ENCODE measurements at places on chromosomes 12 and 14.

GRCh38 chr14:36619853-36620252 lies 37.4 kb upstream of the NKX2-8 start:
- no peak for DNase-seq

GRCh38 chr14:96162741-96163140 lies 41.9 kb upstream of the BDKRB2 start:
- peak; percentile 26 for DNase-seq

GRCh38 chr14:53054457-53054856 lies 98.7 kb downstream of the DDHD1 start:
- no peak for DNase-seq

DNA sequence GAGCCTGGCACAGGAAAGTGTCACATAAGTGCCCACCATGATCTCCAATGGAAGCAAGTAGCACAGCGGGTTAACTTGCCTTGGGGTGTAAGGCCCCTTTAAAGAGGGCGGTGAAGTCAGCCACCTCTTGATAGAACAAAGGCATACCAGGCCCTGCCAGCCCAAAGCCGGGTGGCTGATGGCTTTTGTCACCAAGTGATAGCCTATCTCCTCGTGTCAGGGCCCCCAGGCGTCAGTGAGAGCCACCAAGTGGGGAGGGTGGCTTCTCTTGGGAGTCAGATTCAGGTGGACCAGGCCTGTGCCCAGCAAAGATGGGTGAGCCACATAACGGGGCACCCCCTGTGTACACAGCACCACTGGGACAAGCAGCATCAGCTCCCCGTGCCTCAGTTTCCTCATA lies 8.3 kb upstream of the MYL2 start:
- no peak for DNase-seq

DNA sequence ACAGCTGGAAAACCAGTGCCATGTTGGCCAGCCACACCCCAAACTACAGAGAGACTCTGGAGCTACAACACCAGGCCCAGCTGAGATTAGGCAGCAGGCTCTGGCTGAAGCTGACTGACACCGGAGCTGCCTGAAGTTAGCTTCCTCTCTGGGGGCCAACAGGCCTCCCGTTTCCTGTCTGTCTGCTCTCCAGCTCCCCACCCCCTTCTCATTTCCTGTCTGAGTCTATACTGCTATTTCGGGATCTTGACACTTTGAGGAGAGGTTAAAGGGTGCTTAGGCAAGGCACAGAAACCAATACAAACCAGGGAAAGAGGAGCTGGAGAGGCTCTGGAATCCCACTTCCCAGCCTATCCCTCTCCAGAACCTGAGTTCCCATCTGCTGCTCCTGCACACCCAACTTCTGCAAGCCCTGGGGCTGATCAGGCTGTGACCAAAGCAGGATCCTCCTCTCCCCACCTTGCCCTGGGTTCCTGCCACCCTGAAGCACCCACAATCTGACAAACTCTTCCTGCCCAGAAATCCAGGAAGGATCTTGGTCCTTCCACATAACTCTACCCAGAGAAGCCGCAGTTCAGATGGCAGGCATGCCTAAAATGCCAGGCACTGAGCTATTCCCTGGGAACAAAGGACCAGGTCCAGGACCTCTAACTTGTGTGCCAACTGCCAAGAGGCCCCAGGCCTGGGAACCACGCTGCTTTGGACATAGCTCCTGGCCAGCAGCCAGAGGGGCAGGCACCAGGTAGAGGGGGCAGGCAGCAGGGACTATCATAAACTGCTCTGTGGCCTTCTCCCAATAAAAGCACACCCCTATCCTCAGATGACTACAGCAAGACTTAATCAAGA lies 39.9 kb downstream of the PRPF40B start:
- DNase-seq, result peak; percentile 83

GRCh38 chr12:111242184-111242583 lies 126.7 kb downstream of the PHETA1 start:
- no peak for DNase-seq

DNA sequence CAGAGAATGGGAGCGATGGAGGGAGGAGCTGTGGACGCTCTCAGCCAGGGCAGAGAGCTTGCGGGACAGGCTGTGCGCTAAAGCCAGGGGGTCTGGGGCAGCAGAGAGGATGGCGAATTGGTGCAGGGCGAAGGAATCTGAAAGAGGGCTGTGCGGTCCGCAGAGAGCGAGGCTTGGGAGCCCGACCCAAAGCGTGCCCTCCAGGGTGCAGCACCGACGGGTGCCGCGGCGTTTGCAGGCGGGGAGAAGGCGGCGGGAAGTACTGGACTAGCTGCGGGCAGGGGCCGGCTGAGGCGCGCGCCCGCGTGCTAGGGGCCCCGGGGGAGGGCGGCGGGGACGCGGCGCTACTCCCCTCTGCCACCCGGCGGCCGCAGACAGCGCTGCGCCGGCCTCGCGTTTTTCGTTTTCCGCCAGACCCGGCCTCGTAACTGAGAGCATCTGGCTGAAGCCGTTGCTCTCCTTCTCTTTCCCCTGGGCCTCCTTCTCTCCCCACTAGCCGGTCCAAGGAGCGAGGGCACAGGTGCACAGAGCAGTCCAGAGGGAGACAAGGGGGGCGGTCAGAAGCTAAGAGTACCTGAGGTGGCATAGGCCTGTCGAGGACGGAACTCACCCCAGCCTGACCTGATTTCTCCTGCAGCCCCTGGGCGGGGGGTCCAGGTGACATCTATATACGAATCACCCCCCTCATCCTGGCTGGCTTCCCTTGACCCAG lies 24.9 kb downstream of the SLC6A12 start:
- no peak for DNase-seq

GRCh38 chr12:124386661-124387527 lies 92.0 kb downstream of the RFLNA start:
- no peak for DNase-seq

DNA sequence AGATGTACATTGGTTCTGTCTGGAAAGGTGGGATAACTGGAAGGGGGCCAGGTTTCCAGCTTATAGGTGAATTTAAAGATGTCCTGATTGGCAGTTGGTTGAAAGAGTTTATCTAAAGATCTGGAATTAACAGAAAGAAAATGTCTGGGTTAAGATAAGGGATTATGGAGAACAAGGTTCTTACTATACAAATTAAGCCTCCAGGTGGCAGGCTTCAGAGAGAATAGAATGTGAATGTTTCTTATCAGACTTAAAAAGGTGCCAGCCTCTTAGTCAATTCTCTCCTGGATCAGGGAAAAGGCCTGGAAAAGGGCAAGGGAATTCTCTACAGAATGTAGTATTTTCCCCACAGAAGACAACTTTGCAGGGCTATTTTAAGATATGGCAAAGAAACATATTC lies 53.1 kb downstream of the CNTN1 start:
- DNase-seq, result no peak

- DNase-seq, result no peak
Observed at GRCh38 chr14:69313176-69313575, 53.2 kb downstream of the GALNT16 start.

DNA sequence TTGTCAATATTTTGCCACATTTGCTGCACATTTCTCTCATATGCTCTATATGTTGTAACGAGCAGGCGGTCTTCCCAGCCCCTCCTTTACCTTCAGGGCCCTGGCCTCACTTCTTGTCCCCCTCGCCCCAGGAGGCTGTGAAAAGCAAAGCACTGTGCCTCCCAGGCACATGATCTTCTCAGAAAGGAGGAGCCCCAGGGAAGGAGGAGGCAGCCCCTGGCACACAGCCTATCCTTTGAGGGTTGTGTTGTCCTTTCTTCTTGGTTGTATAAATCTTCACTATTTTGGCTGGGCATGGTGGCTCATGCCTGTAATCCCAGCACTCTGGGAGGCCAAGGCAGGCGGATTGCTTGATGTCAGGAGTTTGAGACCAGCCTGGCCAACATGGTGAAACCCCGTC lies 77.0 kb downstream of the PPP2R5C start:
- DNase-seq, result no peak

- DNase-seq, result no peak
Observed at GRCh38 chr12:96225994-96226399, 31.8 kb downstream of the ELK3 start.

- DNase-seq, result no peak
Observed at GRCh38 chr12:75850721-75851462, 180.7 kb downstream of the PHLDA1 start.

DNA sequence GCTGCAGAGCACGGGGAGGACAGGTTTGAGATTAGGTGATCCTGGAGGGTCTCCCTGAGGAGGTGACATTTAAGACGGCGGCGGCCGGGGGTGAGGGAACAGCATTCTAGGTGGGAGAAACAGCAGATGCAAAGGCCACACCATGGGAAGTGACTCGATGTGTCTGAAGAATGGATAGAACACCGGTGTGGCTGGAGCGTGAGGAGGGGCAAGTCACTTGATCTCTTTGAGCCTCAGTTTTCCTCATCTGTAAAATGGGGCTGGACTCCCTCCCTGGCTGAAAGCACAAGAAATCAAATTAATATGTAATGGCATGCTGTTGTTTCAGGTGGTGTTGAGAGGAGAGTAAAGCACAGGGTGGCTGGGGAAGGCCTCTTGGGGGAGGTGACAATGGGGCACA lies 10.0 kb upstream of the NCOR2 start:
- DNase-seq, result no peak

DNA sequence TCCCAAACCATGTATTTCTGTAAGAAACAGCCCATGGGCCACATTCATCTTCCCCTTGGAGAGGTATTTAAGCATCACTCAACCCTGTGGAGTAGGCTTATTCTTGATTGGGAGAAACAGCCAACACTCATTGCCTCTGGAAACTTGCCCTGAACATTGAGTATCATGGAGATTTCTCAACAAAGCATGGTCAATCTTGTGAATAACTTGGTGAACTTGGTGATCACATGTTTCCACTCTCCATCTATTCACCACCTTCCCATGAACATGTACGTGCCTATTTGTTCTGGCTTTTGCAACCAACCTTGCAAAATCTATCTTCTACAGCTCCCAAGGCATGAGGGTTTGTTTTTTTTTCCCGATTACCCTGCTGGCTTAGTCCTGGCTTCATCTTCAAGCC lies 163.2 kb downstream of the PAH start:
- no peak for DNase-seq

DNA sequence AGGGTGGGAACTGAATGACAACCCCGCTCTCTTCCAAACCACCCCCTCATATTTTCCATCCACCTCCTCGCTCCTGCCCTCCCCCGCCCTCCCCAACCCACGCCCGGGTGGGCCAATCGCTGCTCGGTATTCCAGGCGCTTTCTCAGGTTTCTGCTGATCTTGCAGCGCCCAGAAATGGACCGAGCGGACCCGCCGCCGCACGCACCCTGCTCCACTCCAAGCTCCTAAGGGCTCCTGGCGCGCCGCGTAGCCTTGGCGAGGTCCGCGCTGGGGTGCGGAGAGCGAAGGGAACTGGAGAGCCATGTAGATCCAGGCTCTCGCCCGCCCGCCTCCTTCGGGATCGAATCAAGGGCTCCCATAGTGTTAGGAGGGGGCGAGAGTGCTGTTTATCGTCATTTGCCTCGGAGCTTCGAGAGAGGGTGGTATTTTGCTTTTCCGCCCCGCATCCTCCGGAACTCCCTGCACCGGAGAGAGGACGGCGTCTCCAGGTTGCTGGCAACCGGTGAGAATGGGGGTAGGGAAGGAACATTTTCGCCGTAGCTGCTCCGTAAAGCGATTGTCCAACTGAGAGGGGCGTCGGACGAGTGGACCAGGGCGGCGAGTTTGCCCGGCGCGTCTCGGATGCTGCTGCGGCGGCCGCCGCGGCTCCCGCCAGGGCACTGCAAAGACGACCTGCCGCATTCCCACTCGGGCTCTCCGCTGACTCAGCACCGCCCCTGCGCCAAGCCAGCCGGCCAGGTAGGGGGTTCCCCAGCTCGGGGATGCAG lies at the start of gene KCNA1:
TSS of gene KCNA1 (plus strand) at position 172 of the 768 bp plus-strand sequence. CDS start 1,474 bp downstream, outside the sequence.
- DNase-seq, result no peak

DNA sequence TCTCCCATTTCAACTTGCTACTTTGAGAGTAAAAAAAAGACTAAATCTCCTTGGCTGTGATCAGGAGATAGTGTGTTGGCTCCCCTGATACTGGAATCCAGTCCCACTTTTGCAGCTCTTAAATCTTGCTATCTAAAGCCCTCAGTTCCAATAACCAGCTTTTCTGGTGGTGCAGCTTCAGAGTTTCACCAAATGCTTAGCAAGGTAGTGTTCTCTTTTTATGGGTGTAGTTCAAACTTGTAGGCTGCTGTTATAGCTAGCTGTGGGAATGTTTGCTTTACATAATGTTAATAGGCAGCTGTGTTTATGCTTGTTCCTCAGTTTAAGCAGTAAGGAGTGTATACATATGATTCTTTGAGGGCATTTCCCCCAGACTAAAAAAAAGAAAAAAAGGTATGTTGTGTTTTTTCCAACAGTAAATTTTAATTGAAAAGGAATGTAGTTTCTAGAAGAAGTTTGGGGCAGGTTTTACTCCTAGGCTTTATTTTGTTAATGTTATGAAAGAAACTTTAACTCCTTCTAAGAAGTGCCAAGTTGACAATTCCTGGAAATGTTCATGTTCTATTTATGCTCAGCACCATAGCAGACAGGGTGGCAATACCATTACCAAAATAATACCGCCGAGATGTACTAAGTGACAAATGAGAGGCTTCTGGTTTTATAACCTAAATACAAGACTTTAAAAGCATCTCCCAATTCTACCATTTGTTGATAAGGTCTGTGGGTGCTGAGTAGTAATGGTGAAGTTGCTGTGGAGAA lies 12.1 kb downstream of the CRADD start:
- no peak for DNase-seq

- no peak for DNase-seq
Observed at GRCh38 chr14:104130974-104131651, 7.3 kb upstream of the KIF26A start.

- DNase-seq, result no peak
Observed at GRCh38 chr14:51336734-51337133, 96.7 kb downstream of the TMX1 start.

- DNase-seq, result no peak
Observed at GRCh38 chr12:101963697-101964096, 86.3 kb downstream of the DRAM1 start.

- no peak for DNase-seq
Observed at GRCh38 chr12:48934312-48934706, 9.0 kb upstream of the FKBP11 start.

GRCh38 chr12:123265851-123266678 lies 5.6 kb downstream of the CDK2AP1 start:
- no peak for DNase-seq

DNA sequence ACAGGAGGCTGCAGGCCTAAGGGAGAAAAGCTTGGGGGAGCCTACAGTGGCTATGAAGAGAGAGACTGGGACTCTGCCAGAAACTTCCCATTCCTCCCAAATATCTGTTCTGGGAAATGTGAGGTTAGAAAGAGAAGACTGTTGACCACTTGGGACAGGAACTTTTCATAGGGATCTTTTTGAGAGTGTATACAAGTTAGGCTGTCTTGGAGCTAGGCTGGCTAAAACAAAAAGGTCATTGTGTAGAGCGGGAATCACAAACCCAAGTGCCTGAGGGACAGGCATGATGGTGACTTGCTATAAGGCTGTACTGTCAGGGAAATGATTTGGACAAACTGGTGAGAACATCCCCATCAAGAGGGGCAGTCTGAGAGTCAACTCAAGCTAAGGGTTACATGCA lies 175.1 kb downstream of the GRIP1 start:
- no peak for DNase-seq

DNA sequence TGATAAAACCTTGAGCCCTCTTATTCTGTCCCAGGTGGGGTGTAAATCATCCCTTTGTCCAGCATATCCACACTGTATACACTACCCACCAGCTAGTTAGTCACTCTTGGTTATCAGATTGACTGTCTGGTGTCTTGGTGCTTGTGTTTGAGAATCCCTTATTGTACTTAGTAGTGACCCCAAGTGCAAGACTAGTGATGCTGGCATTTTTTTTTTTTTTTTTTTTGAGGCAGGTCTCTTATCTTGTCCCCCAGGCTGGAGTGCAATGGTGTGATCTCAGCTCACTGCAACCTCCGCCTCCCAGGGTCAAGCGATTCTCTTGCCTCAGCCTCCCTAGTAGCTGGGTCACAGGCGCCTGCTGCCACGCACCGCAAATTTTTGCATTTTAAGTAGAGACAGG lies 5.8 kb downstream of the VRK1 start:
- no peak for DNase-seq
